GF-D8 (cell line): ENCODE measurements at places on chromosomes 13 and 19.

DNA sequence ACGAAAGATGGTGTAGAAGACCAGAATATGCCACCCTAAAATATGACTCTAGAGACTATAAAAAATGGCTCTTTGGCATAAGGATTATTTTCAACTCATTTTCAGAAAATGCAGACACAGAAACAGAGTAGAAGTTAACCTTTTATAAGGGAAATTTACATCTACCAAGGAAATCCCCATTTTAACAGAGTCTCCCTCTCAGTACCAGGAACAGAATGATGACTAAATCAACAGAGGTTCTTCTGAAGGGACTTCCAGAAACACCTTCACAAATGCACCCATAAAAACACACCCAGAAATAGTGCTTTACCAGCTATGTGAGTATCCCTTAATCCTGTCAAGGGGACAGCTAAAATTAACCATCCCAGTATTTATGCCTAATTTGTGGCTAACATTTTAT, 29.1 kb downstream of the PLPP2 start:
- DNase-seq: no peak

DNA sequence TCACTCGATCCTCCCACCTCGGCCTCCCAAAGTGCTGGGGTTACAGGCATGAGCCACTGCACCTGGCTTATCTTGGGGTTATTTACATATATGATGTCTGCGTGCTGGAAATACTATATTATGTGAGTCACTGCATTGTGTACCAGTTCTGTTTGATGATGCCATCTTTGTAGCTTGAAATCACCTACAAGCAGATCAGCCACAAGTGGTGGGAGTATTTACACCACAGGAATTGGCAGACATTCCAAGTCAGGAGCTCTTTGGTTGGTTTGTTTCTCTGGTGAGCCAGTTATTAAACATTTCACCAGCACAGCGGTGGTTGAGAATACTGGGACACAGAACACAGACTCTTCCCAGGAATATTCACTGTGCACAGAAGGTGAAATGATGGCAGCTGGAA, 4.5 kb upstream of the TIMM44 start:
- no peak for DNase-seq

GRCh38 chr13:26320766-26321165, 66.8 kb downstream of the CDK8 start:
- DNase-seq: no peak

GRCh38 chr19:48740164-48740972, at the start of gene RASIP1:
RASIP1 (minus strand) TSS chr19:48740610; CDS start chr19:48740282, 328 bp downstream.
- DNase-seq: no peak

GRCh38 chr13:113801289-113801961, 42.4 kb downstream of the TMEM255B start:
- no peak for DNase-seq

- DNase-seq: no peak
Measured at GRCh38 chr13:82220641-82221040, 1661.6 kb downstream of the SLITRK1 start.

GRCh38 chr19:31102674-31103073, 246.6 kb downstream of the TSHZ3 start:
- DNase-seq: no peak

- no peak for DNase-seq
Measured at GRCh38 chr13:112783978-112784371, 94.1 kb downstream of the ATP11A start.

DNA sequence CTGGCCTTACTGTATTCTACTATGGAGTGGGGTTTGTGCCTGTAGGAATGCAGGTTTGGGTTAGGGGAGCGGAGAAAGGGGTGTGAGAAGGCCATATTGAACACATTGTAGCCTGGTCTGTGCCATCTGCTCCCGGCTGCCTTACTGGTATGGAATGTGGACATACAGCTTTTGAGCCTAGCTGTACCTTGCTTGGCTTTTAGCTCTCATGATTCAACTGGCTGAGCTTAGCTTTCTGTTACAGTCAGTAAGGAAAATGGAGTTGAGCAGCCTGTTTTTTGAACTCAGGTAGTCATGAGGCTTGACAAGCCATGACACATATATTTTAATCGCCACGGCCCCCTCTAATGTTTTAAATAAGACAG, 41.6 kb downstream of the ARHGAP35 start:
- DNase-seq: no peak

- DNase-seq: no peak
Measured at GRCh38 chr19:14166999-14167575, 30.7 kb upstream of the ASF1B start.
